Iris pigment epithelial cell (primary cell): ENCODE measurements at places on chromosomes 6 and 20.
A peak's percentile ranks its signal among the peaks of the same experiment; 100 is the strongest.

GRCh38 chr20:20219016-20219415 is 148.9 kb upstream of the INSM1 start:
- no peak for DNase-seq

- peak; percentile 47 for DNase-seq
Measured at GRCh38 chr20:51331481-51331880, 211.0 kb downstream of the NFATC2 start.

DNA sequence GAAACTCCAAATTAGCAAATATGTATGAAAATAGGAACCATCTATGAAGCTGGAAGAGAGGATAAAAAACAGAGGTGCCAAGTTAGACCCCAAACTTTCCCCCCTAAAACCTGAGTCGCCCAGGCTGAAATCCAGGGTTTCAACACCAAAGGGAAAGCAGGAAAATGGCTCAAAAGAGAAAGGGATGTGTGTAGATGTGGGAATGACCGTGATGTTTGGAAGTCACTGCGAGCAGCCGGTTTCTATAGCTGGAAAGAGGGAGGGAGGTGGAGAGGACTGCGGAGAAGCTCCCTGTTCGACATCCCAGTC is 4.5 kb downstream of the RING1 start:
- DNase-seq = no peak

DNA sequence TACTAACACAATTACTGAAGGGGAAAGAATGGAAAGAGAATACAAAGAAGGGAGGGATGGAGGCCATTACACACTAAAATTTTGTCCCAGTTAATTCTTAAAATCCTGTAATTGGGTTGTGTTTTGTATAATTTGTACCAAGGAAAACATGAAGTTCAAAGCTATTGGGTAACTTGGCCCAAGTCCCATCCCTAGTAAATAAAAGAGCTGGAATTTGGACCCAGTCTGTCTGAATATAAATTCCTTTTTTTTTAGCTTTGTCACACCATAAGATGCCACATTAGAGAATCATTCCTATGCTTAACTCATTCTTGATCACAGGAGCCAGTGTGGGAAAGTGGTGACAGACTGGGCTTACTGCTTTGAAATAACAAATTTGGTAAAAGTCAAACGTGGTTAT is 66.8 kb upstream of the CBLN4 start:
- DNase-seq = no peak

DNA sequence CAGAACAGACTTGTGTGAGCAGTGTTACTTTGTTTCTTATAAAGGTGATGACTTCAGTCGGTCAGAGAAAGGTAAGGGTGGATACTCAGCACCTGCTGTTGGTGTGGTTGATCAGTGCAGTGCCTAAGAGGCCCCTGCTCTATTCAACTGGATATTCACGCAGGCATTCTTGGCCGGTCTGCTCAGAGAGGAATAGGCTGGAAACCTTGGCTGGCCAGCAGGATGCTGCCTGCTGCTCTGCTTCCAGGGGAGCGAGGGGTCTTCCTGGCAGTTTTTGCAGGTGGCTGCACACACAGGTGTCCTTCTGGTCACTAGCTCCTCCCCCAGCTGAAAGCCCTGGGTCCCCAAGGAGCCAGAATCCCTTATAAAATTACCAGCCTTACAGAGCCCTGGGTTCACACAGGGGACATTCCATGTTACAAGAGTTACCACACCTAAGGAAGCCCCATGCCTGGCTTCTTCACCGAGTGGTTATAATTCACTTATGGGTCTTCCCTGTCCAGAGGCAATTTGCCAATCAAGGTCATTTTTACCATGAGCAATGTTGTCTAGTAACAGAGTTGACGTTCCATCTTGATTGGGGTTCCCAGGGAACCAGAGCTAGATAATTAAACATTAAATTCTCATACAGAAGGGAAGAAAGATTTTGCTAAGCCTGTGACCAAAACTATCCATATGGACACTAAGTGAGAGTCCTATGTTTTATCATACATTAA is 16.4 kb downstream of the SYNJ2 start:
- DNase-seq = no peak

DNA sequence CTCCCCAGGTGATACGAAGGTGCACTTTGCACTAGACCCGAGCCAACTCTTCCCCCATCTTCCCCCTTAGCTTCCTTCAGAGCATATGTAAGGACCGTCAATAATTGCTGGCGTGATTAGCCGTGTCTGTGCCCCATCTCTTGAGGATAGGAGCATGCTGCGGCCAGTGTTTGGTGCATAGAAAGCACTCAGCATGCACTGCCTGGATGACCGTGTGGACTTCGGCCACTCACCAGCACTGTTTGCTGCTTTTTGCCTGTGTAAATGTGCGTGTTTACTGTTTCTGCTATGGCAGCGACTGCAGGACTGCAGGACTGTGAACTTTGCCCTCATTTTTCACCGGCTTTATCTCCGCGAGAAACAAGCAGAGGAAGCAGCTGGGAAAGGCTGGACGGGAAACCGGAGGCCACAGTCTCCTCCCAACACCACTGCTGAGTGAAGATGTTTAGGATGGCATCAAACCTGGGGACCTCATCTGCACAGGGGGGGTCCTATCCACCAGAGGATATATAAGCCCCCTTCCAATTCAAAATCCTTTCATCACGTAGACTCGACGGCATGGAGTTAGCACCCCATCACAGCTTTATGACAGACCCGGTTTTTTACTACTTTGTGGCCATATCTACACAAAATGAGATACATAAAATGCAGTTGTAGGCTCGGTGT is 150.6 kb upstream of the AFDN start:
- no peak for DNase-seq

GRCh38 chr6:28137505-28137981 is 4.1 kb upstream of the ZKSCAN8 start:
- DNase-seq = no peak
